Activated effector memory CD4-positive, alpha-beta T cell treated with Interleukin-2 at 50 U/mL for 16 hours (primary cell): ENCODE measurements at places on chromosomes 4 and X.

- DNase-seq: no peak
These were observed 32.0 kb upstream of the STS start for GRCh38 chrX:7115557-7115956.

GRCh38 chrX:33138677-33139249 is 72.6 kb downstream of the DMD start:
- no peak for DNase-seq

DNA sequence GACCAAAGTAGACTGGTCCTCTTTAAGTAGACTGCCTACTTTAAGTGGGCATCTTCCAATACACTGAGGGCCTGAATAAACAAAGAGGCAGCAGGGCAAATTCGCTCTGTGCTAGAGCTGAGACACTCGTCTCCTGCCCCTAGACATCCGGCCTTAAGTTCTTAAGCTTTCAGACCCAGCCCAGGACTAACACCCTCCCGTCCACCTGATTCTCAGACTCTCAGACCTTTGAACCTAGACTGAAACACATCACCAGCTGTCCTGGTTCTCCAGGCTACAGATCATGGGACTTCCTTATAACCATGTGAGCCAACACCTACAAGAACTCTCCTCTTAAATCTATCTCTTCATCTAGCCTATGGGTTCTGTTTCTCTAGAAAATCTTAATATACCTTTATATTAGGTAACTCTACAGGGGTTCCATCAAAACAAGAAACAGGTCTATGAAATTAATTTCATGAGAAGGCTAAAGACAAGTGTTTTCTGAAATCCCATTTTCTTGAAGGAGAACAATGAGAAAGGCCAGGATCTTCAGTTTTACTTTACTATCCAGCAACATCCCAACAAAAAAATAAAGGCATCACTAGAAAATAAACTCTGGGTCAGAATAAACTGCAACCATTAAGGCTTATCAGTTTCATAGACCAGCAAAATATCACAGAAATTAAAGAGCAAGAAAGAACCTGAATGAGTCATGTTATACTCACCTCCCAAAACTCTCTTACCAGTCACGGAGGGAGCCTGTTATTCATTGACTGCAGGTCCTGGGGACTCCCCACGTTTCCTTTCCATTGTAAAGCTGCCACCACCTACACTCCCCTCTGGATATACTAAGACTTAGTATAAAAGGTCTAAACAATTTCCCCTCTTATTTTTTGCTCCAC is 14.8 kb downstream of the ADGRA3 start:
- DNase-seq: no peak

DNA sequence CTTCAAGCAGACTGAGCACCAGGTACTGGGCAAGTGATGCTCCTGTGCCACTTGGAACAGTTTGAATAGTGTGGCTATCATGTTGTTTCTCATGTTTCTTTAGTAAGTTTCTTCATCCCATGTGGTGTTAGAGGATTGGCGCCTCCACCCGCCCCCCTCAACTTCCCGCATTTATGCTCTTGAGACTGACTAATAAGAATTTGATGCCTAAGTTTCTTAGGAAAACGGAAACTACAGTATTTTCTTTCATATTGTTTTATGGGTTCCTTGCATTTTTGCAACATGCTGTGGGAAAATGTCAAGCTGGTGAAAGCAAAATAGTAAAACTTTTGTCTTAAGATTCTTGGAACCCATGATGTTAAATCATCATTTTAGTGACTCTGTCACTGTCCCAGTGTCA is 101.2 kb upstream of the SLC4A4 start:
- no peak for DNase-seq

GRCh38 chrX:48961585-48962091 is 4.2 kb upstream of the OTUD5 start:
- DNase-seq: no peak

DNA sequence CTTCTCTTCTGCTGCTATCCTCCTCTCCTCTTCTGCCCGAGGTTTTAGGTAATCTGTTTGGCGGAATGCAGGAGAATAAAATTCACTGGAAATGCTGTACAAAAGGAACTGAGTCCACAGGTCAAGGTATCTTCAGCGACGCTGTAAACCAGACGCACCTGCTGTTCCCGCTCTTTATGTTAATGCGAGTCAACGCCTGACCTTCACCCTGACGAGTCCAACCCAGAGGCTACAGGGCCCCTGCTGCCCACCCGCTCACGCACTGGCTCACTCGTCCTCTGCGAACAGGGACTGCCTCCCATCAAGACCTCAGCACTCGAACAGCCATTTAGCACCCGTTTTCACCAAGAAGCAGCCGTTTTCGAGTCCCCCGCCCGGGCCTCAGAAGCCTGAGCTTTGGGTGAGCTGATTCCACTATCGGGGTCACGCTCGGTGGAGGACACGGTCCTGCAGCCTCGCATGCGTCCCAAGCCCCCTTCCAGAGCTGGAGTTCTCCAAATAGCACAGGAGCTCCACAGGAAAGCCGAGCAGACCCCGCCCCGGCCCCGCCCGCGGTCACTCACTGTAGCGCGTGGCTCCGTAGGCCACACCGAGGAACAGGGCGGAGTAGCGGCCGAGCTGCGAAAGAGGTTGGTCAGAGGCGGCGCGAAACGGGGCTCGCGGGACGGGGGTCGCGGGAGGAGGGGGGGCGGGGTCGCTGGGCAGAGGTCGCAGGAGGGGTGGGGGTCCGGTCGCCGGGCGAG is 556 bp downstream of the ATP5ME start:
- no peak for DNase-seq

- no peak for DNase-seq
These were observed 162.5 kb downstream of the BANK1 start for GRCh38 chr4:101952985-101953384.

GRCh38 chr4:55329012-55329411 is 17.0 kb upstream of the SRD5A3 start:
- DNase-seq: no peak

DNA sequence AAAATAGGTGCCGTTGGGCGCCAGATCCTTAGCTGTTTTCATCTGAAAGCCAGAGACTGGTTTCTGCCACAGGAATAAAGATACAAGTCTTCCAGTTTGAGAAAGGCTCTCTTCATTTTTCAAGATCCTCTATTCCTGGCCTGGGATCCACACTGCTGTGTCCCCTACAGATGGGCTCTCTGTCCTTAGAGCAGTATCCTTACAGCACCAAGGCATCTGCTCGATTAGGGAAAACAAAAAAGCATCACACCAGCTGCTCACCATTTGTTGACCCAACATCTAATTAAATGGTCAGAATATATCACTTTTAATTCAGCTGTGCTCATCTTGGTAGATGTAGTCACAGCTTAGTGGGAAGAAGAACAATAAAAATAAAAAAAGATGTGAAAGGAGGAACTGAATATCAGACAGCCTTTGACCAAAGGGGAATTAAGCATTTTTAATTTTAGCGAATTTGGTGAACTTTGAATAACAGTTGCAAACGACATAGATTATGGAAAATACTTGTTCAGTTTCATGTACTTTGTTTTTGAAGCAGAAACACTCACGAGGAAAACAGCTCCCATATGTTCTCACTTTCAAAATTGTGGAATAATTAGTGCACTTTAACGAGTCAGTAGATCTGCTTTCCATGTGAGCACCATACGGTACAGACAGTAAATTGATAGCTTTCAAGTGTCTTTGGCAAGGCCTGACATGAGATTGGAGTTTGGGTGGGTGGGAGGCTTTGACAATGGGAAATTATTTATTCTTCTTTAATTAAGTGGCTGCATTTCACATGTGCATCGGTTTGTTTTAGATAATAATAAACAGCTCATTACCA is 148.4 kb upstream of the CLNK start:
- no peak for DNase-seq

GRCh38 chr4:17517664-17518063 is 2.7 kb downstream of the CLRN2 start:
- no peak for DNase-seq

GRCh38 chr4:3362431-3363287 is 69.8 kb downstream of the RGS12 start:
- DNase-seq: no peak

DNA sequence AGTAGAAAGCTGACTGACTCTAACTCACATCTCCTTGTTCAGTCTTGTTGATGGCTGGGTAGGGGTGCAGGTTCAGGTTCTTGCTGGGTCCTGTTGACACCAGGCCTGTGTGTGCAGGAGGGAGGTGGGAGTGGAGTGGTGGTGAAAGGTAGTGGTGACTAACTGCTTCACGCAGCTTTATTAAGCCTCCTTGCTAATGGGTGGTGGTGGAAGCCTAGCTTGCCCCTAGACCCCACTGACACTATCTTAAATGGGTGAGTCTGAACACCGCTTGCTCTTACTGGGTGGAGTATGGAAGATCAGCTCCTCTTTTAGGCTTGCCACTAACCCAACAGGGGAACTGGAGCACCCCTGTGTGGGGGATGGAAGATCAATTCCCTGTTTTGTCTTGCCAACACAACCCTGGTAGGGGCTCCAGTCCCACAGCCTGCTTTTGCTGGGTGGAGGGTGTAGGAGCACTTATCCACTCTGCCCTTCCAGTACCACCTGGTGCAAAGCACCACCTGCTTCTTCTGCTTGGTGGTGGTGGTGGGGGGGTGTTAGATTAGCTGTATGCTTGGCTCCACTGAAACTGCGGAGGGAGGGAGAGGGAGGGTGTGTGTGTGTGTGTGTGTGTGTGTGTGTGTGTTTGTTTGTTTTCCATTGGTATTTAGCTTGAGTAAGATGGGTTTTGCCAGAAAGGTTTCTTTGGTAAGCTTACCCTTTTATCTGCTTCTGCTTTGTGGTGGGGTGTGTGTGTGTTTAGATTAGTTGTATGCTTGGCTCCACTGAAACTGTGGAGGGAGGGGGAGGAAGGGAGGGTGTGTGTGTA is 25.6 kb downstream of the KDM6A start:
- DNase-seq: no peak

DNA sequence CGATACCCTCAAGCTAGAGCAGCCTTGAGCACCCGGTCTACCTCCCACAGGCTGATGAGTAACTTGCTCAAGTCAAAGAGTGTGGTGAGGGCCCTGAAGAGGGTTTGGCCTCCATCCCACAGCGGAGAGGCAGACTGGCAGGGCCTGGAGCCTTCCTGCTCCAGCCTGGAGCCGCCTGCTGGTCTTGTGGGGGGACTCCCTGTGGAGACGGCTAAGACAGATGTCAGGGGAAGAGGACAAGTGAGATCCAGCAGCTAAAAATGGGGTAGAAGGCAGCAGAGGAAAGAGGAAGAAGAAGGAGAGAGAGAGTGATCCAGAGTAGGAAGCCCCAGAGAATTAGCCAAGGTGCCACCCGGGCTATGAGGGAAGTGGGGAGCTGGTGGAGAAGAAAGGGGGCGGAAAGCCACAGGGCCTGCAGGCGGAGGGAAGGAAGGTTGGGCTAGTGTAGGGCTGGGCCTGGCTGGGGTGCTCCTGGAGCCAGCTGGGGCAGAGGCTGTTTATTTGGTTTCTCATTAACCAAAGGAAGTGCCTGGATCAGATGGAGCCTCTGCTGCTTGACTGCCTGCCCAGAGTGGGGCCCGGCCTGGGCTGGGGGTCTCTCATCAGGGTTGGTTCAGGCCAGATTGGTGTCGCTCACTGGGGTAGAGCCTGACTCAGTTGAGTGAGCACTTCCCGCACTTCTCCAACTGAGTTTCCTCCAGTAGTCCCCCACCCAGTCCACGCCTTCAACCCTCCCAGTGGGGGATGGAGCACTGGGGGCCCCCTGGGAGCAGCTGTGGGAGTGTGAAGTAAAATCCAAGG is 14.2 kb downstream of the EFNB1 start:
- DNase-seq: no peak

DNA sequence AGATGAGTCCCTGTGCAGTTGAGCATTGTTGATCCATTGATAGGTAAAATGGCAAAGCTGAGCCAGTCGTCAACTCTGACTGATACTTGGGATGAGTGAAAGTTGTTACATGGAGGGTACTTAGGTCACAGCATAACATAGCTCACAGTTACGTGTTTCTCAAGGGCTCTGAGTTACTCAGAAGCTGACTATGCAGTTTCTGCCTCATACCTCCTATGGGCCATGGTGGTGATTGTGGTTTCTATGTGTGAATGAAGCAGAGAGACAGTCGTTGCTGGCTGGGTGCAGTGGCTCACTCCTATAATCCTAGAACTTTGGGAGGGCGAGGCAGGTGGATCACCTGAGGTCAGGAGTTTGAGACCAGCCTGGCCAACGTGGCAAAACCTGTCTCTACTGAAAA is 30.8 kb downstream of the FRMPD3 start:
- no peak for DNase-seq

DNA sequence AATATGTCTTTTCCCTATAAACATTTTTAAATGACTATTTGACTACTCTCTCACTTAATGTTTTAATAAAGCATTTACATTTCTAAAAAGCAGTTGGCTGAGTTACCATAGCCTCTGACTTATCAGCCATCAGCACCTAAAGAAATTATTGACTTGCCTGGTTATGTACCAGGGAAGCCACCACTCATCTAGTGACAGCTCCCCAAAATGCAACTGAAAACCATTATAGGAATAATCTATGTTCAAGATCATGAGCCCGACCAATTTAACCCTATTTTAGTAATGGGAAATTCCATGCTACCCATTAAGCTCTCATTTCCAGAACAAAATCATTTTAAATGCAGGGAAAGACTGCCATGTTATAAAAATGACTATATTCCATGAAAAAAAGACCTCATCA is 34.4 kb downstream of the HDX start:
- DNase-seq: no peak

DNA sequence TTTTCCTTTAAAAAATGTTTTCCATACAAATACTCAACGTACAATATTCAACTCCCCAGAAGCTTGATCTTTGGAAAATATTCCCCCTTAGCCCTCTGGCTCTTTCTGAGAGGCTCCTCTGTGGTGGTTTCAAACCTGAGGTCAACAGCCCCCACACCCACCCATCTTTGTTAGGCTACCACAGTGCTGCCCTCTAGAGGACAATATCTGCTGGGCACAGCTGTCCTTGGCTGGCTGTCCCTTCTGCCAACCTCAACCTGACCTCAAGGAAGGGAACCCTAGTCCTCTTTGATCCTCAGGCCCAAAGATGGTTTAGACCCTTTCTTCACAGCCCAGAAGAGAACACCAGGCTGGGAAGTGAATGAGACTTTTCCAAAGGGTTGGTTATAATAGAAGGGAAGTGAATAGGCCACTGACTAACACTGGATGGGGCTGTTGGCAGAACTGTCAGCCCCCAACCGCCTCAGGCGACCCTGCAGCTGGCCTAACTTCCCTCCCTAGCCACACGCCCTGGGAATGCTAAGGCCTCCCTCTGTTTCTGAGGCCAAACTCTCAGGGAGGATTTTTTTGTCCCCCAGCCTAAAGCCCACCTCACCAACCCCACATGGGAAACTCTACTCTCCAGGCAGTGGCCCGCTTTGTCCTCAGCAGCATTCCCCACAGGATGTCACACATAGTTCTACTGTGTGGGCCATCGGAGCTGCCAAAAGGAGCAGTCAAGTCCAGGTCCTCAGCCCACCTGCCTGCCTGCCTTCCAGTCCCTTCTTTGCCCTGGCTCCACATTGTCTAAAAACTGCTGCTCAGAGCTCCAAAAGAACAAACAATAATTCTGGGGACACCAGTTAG is 34.3 kb downstream of the NYX start:
- no peak for DNase-seq
